NCI-H1092 (cell line): ENCODE measurements at places on chromosomes 5 and 9.

DNA sequence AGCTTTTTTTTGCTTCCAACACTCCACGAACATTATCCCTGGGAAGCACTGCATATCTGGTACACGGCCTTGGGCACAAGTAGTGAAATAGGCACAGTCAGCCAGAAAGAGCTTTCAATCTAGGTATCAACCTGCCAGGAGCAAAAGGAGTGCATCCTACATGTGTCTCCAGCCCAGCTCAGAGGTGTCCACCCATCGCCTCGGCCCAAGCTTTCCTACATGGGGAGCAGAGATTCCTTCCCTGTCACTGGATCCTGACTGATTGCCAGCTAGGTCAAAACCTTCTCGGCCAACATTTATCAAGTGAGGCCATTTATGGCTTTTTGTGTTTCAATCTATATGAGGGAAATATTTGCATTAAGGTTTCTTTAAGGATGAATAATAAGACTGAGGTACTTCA is 55.8 kb downstream of the GOLM1 start:
- DNase-seq, result no peak

DNA sequence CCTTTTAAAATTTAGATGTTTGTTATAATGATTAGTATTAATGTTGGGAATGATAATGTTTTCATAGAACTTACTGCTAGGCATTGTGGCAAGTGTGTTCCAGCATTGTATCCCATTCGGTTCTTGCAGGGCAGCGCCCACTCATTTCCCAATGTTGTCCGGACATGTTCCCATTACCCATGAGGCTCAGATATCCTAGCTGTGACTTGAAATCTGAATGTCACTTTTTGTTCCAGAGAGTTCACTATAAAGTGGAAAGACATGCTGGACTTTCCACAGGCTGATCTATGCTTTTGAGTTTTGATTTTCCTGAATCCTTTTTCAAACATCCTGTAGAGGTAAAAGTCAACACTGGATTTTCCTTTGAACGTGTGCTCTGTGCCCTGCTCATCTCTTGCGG is 329.1 kb downstream of the MARCHF11 start:
- DNase-seq, result no peak

DNA sequence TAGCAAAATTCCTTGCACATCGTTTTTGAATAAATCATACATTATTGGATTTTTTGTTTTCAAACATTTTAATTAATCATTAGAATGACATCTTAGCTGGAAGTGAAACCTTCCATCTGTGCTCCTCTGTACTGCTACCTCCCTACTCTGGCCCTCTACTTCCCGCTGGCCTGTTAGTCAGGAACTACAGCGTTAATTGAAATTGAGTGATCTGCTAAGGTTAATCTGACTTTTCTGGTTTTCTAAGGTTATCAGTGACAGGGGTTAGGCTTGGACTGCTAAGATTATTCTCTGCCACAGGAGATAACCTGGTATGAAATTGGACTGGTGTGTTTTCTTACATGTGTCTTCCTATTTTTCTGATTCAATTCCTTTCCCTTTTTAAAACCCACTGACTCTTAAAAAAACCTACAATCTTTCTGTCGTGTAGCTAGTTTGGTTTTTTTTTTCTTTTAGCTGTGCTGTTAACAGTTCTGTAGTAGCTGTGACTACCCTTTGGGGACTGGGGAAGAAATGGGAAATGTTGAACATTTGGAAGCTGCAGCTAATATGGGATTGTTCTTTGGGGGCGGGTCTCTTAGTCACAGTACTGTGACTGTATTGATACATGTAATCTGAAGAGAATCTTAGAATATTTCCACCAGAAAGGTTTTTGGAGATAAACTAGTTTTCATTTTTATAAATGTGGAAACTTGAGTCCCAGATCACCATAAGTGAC is 4.6 kb downstream of the KIF2A start:
- DNase-seq, result no peak

GRCh38 chr5:168073991-168074800 is 217.2 kb upstream of the WWC1 start:
- no peak for DNase-seq

- no peak for DNase-seq
Measured at GRCh38 chr9:136058801-136059302, 36.2 kb downstream of the NACC2 start.

DNA sequence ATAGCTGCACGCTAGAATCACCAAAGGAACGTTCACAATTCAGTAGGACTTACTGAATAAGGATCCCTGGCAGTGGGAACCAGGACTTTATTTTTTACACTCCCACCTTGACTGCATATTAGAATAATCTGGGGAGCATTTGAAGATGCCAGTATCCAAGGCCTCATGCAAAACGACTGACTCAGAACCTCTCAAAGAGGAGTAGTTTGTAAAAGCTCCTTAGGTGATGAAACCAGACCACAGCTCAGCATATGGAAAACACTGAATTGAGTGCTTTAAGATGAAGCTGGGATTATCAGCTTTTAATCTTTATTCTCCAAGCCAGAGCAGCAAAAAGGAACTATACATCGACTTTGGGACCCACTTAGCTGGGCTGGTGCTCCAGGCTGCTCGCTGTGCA is 288.3 kb downstream of the MLLT3 start:
- DNase-seq, result no peak

GRCh38 chr5:179833056-179833708 is 12.5 kb downstream of the SQSTM1 start:
- no peak for DNase-seq

- DNase-seq, result no peak
Measured at GRCh38 chr5:56152437-56152836, 80.7 kb downstream of the ANKRD55 start.

GRCh38 chr5:180127682-180128670 is 56.4 kb upstream of the RNF130 start:
- DNase-seq, result no peak

GRCh38 chr5:78211052-78211451 is 83.4 kb downstream of the AP3B1 start:
- DNase-seq, result no peak

- DNase-seq, result no peak
Measured at GRCh38 chr5:89372176-89372575, 489.2 kb upstream of the MEF2C start.

DNA sequence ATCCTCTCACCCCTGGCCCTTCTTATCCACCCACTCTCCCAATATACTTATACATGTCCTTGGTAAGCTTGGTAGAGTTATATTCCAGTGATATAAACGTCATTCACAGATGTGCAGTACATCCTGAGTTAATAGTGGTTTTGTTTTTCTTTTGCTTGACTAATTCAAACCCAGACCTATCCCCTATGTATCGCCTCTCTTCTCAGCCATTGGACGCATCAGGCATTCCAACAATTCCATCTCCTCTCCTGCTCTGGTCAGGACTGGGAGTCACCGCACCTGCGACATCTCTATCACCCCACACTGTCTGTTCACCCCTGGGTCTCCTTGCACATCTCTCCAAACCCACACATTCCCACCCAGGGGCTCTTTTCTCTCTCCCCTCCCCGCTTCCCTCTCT is 21.9 kb upstream of the IRX2 start:
- DNase-seq, result no peak

- DNase-seq, result no peak
Measured at GRCh38 chr5:177066224-177066623, 20.5 kb upstream of the FGFR4 start.

DNA sequence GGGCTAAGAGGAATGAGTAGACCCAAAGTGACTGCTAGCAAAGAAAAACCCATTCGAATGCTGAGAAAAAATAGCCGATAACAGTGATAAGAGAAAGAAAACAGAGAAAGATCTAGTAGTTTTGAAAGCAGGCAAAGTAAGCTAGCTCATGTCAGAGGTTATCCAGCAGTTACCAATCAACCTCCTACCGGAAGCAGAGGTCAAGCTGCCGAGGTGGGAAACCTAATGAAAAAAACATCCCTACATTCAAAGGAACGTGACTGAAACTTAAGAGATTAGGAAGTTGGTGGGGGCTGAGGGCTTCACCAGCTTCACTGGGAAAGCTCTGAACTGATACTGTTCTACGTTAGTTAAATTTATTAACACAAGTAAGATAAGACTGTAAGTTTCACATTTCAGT is 32.6 kb downstream of the SSBP2 start:
- no peak for DNase-seq

DNA sequence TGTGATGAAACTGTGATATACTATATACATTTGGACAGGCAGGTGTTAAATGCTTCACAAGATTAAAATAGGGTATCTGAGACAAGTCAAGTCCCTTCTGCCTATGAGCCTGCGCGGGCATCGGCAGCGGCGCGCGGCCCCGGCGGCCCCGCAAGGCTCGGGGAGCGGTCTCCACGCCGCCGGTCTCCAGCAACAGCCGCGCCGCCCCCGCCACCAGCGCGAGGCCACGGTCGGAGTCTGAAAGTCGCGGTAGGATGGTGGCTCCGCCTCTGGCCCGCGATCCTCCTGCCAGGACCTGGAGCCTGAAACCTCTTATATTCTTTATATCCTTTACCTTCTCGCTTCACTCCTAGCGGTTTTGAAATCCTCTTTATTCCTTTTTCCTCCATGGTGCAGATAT is 99.4 kb downstream of the INSL6 start:
- no peak for DNase-seq

DNA sequence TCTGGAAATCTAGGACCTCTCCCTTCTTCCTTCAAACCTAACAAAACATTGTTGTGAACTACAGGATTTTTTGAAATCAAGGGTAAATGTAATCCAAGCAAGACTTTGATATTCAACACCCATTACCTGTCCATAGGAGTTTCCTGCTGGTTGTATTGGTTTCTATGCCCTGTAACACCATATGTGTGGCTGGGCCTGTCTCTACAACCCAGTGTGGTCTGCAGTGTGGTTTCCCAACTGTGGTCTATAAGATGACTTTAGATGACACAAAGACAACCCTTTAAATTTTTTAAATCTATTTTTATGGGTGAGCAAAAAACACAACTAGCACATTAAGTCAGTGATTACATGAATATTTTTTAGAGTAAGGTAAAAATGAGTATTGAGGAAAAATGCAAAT is 93.1 kb downstream of the SMIM15 start:
- no peak for DNase-seq

DNA sequence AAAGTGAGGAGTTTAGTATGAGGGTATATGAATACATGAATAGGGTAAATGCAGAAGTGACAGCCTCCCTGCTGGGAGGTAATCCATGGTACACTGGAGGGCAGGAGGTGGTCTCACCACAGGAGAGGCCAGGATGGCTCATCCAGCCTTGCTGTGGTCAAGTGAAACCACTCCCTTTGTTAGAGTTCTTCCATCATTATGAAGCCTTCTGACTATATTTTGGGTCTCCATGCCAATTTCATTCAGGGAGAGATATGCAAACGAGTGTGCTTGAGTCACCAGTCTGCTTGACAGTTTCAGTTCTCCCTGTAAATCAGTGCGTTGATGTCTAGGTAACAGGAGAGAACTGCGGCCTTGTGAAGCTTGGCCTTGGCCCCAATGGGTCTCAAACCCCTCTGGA is 16.4 kb downstream of the PPP3R2 start:
- DNase-seq, result no peak

GRCh38 chr9:589723-590122 is 251.8 kb upstream of the DMRT1 start:
- DNase-seq, result no peak

DNA sequence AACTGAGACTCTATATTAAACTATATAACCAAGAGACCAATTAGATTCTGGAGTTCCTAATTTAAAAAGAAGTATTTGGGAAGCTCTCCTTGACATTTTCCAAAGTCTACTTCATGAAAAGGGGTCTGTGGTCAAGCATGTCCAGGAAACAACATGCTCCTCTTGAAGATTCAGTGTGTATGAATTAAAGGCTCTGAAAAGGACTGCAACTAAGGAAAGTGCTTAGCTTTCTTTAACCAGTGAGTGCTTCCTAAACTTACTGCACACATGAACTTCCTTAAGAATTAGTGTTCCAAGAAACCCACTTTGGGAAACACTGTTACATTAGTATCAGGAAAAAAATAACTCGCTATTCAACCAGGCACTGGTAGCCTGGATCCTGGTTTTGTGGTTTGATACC is 167.6 kb downstream of the MED27 start:
- DNase-seq, result no peak

- DNase-seq, result no peak
Measured at GRCh38 chr9:126536131-126536530, 77.6 kb upstream of the LMX1B start.

- DNase-seq, result peak; percentile 8
Measured at GRCh38 chr9:1837453-1838084, 177.6 kb upstream of the SMARCA2 start.

GRCh38 chr5:57408714-57409113 is 73.9 kb downstream of the ACTBL2 start:
- DNase-seq, result no peak

- no peak for DNase-seq
Measured at GRCh38 chr9:91208837-91209236, 152.9 kb downstream of the AUH start.

DNA sequence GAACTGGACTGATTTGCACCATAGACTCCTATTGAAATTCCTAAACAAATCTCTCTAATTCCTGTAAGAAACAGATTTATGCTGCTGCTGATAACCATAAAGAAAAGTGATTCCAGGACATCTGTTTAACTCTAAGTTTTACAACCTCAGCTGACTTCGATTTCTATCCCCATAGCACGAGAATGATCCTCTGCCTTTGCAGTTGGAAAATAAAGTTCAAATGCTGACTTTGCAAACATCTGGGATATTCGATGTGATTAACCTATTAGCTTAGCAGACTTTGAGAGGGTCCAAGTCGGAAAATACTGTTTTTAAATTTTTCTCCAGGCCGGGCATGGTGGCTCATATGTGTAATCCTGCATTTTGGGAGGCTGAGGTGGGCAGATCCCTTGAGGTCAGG is 247.3 kb downstream of the PSAT1 start:
- no peak for DNase-seq

GRCh38 chr9:89478821-89479668 is 18.9 kb downstream of the SEMA4D start:
- no peak for DNase-seq

- DNase-seq, result no peak
Measured at GRCh38 chr9:136740971-136741882, 1.5 kb downstream of the LCN10 start.

DNA sequence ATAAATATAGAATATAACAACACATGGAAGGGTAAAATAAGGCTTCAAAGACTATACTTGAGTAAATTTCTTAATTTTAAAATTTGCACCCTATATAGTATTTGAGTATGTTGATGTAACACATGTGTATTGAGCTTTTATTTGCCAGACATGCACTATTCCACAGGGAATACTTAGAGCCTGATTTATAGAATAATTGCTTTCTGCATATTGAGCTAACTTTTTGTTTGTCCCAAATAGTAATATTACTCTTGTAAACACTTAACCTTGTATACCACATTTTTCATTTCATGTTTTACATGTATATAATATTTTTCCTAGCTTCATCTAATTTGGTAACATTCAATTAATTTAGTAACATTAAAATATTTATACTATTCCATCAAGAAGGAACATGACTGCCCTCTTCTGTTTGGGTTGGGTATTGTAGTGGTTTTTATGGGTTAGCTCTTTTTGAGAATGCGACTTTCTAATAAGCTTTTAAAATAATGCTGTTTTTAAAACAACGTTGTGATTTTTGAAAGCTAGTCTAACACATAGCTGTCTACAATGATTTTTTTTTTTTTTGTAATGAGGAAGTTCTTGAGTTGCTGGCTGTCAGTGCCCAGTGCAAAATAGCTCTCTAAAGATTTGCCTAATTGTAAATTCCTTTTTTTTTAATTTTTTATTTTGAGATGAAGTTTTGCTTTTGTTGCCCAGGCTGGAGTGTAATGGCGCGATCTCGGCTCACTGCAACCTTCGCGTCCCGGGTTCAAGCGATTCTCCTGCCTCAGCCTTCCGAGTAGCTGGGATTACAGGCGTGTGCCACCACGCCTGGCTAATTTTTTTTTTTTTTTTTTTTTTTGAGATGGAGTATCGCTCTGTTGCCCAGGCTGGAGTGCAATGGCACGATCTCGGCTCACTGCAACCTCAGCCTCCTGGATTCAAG is 4.8 kb downstream of the SUB1 start:
- no peak for DNase-seq

- DNase-seq, result no peak
Measured at GRCh38 chr9:80465556-80465955, 893.8 kb downstream of the TLE4 start.
